Activated CD8-positive, alpha-beta memory T cell treated with anti-CD3 and anti-CD28 coated beads, Interleukin-2, amount 10 ng/mL, durations not matched to agents 7 days and 5 days (primary cell): ENCODE measurements at places on chromosomes 1 and 21.

- no peak for DNase-seq
These were observed 171.1 kb upstream of the EDN2 start for GRCh38 chr1:41655632-41656031.

GRCh38 chr1:247966532-247967204 is 1.6 kb downstream of the OR2AK2 start:
- no peak for DNase-seq

DNA sequence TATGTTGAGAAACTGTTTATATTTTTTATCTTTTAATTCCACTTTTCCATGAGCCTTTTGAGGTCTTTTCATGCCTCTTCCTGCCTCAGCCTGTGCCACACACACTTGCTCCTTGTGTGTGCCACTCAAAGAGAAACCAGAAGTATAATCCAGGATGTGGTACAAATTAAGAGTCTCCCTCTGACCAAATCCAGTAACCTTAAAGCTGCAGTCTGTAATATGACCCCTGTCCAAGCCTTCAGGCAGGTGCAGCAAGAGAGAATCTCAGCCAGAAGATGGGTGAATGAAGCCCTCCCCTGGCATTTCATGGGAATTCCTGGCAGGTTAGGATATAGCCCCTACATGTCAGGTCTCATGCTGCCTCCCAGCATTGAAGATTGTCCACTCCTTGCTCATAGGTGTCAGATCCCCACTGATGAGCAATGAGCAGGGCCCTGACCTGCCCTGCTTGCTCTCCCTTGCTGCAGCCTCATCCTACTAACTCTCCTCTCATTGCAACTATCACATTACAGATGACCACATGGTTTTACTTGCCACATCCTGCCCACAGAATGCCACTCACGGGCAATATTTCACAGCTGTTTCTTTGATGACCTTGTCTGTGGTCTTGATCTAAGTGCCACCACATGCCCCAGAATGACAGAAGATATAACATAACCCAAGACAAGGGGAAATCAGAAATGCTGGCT is 169.3 kb downstream of the SEC16B start:
- DNase-seq = no peak

DNA sequence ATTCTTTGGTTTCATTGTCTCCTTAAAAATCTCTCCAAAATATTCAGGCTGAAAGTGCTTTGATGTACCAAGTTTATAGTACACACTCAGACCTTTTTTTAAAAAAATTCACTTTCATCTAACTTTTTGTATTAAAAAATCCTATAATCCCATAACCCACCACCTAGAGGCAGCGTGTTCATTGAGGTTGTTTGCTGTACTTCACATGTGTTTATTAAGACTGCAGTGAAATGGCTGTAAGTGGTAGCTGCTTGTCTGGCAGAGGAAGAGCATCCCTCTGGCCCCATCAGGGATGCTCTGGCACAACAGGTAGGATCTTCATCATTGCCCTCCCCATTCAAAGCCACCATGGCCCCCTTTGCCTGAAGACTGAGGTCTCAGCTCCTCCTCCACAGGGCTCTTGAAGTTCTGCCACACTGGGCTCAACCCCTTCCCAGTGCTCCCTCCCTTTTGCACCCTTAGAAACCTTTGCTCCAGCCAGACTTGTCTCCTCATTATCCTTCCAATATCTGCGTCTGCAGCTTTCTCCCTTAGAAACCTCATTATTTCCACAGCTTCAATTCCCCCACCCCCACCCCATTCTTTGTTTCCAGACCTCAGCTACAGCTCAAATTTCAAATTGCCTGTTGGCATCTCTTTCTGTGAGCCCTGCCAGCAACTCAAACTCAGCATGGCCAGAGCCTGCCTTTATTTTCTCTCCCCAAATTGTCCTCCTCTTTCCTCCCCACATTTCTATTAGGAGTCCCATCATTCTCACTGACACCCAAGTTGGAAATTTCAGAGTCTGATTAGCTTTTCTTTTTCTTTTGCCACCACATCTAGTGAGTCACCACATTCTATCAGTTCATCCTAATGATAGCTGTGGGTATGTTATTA is 369.6 kb upstream of the USP24 start:
- DNase-seq = no peak

- peak; percentile 95 for DNase-seq
These were observed 5.4 kb upstream of the NFIA start for GRCh38 chr1:61076728-61077675.
